ENCODE measurements at places on chromosomes 7 and 10.

DNA sequence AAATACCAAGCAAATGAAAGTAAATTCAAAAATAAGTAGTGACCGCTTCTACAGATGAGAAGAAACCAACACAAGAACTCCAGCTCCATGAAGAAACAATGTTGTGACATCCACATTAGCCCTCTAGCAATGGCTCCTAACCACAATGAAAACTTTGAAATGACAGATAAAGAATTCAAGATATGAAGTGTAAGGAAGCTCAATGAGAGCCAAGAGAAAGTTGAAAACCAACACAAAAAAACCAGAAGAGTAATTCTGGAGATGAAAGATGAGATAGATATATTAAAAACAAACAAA, 68.2 kb upstream of the DDC start:
- no peak for DNase-seq

- DNase-seq, result no peak
Measured at GRCh38 chr7:12921751-12922345, 234.4 kb downstream of the ARL4A start.

DNA sequence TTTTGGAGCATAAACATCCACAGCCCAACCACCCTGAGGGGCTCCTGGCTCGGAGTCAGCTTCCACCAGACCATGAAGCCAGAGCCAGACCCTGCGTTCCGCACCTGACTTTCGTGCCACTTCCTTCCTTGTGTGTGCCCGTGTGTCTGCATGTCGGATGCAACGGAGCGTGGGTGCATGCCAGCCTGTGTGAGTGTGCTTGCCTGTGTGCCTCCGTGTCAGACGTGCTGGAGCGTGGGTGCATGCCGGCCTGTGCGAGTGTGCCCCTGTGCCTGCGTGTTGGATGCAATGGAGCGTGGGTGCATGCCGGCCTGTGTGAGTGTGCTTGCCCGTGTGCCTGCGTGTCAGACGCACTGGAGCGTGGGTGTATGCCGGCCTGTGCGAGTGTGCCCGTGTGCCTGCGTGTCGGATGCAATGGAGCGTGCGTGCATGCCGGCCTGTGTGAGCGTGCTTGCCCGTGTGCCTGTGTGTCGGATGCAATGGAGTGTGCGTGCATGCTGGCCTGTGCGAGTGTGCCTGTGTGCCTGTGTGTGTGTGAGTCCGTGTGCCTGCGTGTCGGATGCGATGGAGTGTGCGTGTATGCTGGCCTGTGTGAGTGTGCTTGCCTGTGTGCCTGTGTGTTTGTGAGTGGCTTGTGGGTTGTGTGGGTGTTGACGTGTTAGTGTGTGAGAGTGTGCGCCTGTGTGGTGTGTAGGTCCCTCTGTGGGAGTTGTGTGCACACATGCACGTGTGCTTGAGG, 28.1 kb upstream of the KNDC1 start:
- DNase-seq, result no peak

DNA sequence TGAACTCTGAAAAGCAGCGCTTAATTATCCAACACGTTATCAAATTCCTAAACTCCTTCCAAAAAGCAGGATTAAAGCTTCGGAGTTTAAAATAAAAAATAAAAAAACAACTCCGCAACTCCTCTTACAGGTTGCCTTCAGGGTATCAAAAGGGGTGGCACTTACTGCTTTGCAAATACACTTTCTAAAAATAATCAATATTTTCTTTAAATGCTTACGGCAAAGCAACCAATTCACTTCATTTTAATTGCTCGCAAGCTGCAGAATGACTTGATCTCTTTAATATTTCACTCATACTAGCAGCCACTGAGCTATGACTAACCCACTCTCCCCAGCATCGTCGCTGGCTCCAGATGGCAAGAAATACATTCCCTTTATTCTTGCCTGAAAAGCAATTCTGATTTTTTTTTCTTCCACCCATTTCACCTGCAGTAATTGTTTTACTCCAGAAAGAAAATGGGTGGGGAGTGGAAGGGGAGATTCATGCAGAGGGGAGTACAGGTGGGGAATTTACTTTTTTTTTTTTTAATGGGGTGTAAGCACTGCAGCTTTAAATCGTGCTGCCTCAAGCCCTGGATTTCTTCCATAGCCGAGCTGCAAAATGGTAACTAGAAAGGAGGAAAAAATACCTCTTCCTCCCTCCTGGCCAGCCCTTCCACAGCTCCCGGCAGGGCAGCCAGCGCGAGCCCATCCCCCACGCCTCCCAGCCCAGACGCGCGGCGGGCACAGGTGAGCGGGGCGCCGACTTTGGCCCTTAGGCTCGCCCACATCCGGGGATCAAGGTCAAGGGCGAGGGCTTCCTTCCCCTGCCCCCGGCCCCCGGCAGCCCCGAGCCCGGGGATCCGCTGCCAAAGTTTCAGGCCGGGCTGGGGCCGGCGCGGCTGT, 54.2 kb upstream of the FHIP2A start:
- DNase-seq, result no peak

DNA sequence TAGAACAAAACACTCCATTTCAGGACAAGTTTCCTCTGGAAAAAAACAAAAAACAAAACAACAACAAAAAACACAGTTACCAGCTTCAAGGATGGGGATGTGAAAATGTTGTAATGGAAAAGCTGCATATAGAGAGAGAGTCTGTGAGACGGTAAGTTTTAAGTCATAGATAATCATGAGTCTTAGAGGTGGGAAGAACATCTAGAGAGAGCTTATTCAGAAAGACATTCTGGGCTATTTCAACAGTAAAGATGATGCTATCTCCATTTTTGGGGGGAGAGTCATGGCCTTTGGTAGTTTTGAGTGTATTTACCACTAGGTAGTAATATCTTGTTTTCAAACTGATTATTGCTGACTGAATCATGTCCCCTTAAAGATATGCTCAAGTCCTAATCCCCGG, 23.3 kb upstream of the INPP5F start:
- no peak for DNase-seq

DNA sequence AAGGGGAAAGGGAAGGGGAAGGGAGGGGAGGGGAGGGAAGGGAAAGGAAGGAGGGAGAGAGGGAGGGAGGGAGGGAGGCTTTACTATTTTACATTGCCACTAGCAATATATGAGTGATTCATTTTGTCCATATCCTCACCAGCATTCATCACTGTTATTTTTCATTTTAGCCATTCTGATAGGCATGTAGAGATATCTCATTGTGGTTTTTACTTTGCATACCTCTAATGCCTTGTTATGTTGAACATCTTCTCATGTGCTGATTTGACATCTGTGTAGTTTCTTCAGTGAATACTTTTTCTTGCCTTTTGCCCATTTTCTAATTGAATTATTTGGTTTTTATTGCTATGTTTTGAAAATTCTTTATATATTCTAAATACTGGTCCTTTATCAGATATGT, 52.7 kb downstream of the GCC1 start:
- no peak for DNase-seq

DNA sequence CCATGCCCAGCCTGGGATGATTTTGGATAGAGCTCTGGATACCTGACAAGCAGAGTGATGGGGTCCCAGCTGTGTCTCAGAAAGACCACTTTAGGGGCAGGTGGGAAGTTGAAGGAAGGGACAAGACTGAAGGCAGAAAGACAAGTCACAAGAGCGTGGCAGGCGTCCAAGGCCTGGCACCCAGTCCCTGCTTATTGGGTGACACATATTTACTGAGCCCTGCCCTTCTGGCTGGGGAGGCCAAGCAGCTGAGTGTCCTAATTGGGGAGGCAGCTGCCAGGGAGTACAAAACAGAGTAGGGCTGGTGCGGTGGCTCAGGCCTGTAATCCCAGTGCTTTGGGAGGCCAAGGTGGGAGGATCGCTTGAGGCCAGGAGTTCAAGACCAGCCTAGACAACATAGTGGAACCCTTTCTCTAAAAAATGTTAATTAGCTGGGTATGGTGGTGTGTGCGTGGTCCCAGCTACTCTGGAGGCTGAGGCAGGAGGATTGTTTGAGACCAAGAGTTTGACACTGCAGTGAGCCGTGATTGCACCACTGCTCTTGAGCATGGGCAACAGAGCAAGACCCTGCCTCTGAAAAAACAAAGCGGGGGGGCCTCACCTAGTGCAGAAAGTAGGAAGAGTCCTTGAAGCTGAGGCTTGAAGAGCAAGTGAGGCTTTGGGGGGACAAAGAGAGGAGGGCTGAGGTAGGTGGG, 53.0 kb upstream of the GTF2I start:
- DNase-seq, result no peak

DNA sequence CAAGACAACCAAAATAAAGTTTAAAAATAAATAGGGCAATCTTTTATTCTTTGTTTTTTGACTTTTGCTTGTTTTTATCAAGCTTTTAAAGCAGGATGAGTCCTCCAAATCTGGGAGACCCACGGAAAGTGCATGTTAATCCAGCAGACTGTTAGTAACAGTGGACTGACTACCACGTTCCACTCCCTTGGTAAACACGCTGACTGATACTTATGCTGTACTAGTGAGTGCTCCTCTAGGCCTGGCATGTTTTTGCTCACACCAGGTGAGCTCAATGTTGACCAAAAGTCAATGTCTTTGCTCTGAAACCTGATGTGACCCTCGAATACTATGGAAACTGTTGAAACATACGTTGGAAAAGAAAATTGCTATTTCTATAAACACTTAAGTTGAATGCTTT, 88.4 kb downstream of the KIAA1549 start:
- DNase-seq, result no peak

GRCh38 chr7:155969192-155969929, 157.1 kb upstream of the SHH start:
- no peak for DNase-seq

DNA sequence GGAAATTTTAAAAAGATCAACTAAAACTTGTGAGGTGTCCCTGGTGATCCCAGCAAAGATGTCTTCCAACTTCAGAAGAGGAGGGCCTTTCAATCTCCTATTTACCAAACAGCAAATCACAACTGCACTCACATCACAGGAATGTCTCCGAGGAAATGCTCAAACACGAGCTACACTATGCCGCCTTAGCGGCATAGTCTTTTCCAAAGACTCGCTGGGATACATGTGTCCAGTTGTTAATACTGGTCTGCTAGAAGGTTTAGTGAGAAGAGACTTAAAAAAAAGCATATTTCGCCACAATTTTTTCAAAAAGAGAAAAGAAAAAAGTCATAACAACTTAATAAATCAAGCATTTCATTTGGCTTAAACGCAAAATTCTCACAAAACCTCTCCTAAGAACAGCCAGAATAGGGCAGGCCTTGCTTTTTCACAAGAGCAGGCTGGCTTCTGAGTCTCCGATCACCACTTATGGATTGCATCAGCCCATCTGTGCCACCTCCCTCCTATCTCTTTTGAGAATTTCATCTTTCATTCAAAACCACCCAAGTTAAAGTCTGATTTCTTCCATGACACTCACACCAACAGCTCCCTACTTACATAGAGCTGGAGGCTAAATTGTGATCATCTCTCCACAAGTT, 66.1 kb downstream of the GNA12 start:
- DNase-seq, result no peak

- no peak for DNase-seq
Measured at GRCh38 chr7:94417306-94417705, 22.6 kb downstream of the COL1A2 start.

DNA sequence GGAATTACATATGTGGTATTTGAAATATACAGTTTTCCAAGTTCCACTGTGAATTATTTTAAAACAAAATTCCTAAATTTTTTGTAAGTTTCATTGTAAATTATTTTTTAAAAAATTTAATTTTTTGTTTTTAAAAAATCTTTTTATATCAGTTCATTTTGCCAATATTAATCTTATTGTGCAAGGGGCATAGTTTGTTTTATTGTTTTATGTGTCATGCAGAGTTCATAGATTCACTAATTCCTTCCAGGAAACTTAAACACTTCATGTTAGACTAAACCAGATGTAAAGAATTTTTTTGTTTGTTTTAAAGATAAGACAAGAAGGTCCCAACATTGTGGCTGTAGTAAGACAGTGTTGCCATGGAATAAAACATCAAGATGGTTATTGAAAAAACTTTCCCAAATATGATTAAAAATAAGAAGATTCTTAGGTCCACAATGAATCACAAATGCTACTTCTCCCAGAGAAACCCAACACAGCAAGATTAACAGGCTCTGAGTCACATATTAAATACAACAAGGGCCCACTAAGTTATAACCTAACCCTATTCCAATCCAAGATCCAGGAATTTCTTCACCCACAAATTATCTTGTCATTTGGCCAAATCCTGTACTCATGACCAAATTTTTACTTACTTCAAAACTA, 464.7 kb upstream of the IGFBP3 start:
- DNase-seq, result no peak

DNA sequence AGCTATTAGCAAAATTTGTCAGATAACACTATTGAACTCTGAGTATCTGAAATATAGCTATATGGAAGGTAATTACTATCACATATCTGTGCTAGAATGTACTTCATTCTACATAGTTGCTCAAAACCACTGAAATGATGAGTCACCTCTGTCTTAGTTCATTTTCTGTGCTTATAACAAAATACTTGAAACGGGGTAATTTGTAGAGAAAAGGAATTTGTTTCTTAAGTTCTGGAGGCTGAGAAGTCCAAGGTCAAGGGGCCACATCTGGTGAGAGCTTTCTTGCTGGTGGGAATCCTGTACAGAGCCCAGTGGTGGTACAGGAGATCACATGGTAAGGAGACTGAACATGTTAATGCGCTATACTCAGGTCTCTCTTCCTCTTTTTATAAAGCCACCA, 41.9 kb upstream of the TNKS2 start:
- no peak for DNase-seq
